ENCODE measurements at places on chromosomes 5 and 9.

GRCh38 chr5:142888469-142889085, 118.4 kb downstream of the ARHGAP26 start:
- DNase-seq: no peak

DNA sequence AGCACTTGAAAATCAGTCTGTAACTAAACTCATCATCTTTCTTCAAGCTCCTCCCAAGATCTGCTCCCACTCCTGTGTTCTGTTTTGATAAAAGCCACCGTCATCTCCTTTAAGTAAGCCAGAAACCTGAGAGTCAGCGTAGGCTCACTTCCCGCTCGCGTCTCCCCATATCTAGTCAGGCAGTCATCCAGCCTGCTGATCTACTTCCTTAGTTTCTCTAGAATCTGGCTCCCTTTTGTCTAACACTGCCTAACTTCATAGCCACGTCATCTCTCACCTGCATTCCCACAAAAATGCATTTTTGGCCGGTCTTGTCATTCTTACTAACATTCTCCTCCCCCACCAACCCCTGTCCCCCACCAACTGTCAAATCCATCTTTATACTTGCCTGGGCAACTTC, 3.0 kb upstream of the TJP2 start:
- DNase-seq: no peak

DNA sequence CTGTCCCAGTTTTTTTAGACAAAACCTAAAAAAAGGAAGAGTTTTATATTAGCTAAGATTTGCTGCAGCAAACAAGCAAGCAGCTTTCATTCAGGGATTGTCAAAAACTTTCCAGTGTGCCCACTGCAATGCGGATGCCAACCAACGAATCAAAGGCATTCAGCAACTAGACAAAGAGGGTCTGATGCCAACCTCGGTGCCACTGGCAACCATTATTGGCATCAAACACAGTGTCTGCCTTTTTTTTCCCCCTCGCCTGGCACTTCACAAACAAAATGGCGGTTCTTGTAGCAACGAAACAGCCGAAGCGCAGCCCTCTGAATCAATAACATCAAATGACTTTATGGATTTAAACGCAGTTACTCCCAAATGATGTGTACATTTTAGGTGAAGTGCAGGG, 10.4 kb downstream of the NFIB start:
- no peak for DNase-seq

DNA sequence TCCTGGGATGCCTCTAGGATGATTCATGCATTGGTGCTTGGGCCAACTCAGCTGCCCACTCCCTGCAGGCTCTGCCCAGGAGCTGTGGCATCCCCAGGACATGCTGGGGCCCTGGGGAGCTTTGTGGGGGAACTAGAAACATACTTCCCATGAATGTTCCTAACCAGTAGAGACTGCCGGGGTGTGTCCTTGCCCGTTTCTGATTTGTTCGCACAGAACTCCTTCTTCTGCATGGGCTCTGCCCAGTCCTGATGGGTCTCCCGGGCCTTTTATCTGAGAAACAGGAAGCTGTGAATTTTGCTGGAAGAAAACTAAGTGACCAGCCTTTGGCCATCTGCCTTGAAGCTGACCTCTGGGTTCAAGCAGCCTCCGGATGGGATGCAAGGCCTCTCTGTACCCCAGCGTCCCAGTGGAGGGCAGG, 71.6 kb upstream of the RNU6ATAC start:
- DNase-seq: no peak

- no peak for DNase-seq
Measured at GRCh38 chr5:76425928-76426804, 23.1 kb downstream of the IQGAP2 start.

- no peak for DNase-seq
Measured at GRCh38 chr5:172689801-172690200, 48.7 kb downstream of the NEURL1B start.

DNA sequence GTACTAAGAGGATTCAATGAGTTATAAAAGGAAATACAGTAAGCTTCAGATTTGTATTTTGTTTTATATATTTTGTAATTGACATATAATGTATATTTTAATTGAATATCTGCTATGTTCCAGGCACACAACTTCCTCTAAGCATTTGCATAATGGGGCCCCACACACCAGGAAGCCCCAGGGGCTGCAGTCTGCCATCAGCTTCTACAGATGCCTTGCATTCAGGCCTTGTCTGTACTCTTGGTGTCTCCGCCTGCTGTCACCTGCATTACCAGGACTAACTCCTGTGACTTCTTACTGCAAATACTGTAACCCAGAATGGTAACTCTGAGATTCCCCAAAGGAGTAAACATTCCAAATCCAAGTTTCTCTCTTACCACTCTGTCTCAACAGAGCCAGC, 20.6 kb downstream of the ARL15 start:
- no peak for DNase-seq

DNA sequence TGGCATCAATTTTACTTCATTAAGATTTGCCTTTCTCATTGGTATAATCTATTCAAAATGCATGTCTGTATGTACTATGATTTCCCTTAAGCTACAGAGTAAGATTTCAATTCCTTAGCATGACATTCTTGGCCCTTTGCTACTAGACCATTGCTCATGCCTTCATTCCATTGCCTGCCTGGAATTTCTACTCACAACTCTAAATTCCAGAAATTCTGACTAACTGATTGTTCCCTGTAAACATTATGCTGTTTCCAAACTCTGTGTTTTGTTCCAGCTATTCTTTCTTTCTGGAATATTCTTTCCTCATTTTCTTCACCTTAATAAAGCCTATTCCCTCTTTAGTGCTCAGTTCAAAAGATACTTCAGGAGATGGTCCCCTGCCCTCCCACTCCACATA, 568.8 kb upstream of the SEMA6A start:
- DNase-seq: no peak

DNA sequence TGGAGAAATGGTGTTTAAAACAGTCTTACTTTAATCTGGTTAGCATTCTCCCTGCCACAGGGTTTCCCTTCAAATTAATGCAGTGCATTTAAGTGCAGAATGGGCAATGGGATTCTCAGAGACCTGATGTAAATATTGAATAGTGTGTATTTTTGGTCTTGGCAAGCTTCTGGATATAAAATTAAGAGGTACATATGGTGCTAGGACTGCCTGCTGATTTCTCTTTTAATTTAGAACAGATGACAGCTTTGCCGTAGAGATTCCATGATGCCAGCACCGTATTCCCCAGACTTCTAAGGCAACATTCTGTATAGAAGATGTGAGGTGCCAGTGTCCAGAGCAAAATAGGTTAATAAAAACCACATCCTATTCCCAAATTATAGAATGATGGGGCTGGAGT, 1.9 kb downstream of the MTAP start:
- DNase-seq: no peak

DNA sequence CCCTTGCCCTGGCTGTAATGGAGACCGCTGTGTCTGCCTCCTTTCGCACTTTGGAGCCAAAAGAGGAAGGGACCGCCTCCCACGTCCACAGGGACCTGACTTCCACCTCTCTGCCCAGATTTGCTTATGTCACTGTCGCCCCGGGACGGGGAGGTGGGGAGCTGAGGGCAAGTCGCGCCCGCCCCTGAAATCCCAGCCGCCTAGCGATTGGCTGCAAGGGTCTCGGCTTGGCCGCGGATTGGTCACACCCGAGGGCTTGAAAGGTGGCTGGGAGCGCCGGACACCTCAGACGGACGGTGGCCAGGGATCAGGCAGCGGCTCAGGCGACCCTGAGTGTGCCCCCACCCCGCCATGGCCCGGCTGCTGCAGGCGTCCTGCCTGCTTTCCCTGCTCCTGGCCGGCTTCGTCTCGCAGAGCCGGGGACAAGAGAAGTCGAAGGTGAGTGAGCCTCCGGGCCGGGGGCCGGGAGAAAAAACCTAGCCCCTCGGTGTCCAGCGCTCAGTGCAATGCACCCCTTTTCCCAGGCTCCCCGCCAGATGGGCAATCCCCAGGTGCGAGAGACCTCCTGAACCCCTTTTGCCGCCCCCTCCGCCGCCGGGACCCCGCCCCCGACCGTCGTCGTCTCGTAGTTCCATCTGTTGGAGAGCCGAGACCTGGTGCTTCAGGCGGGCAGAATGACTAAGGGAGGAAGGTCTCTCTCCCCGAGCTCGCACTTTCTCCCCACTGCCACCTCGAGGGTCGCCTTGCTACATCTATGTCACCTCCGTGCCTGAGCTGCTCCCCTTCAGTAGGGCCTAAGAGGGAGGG, at the start of gene GPX3:
Gene GPX3 (plus strand): TSS at position 288 of the 807 bp plus-strand sequence. CDS start 64 bp downstream, at position 352.
- DNase-seq: peak; percentile 64

All from GM12891 (cell line).